ENCODE measurements at places on chromosomes 3 and 15. TPM values are rescaled to one million over a fixed set of nuclear protein-coding genes. Genes with fewer than 3 reads are reported as not detected.

Gene MYZAP
- polyA plus RNA-seq, result 0.13 TPM

Gene KCNMB3
- polyA plus RNA-seq, result 0.14 TPM

Gene AADACL2
- not detected for polyA plus RNA-seq

Gene ADAMTS17
- polyA plus RNA-seq, result 0.03 TPM

Gene ST3GAL6
- 22.8 TPM for polyA plus RNA-seq

Gene MAGI1
- not detected for polyA plus RNA-seq

Gene C3orf52
- not detected for polyA plus RNA-seq
